ENCODE measurements at places on chromosomes 16 and 17. TPM values are rescaled to one million over a fixed set of nuclear protein-coding genes. Genes with fewer than 3 reads are reported as not detected.

- no peak overlapping the region for H3K27ac ChIP-seq
- H3K4me3 ChIP-seq: no peak overlapping the region
- H3K36me3 ChIP-seq: no peaks in the 10 kb centered on the region
- peaks cover 6% of the 10 kb centered on the region for H3K4me1 ChIP-seq
- H3K27me3 ChIP-seq: no peaks in the 10 kb centered on the region
- no peak for DNase-seq
These were observed 70.9 kb upstream of the SOX9 start for GRCh38 chr17:72049914-72050313.

Gene TBC1D3I
- total RNA-seq: 0.96 TPM

DNA sequence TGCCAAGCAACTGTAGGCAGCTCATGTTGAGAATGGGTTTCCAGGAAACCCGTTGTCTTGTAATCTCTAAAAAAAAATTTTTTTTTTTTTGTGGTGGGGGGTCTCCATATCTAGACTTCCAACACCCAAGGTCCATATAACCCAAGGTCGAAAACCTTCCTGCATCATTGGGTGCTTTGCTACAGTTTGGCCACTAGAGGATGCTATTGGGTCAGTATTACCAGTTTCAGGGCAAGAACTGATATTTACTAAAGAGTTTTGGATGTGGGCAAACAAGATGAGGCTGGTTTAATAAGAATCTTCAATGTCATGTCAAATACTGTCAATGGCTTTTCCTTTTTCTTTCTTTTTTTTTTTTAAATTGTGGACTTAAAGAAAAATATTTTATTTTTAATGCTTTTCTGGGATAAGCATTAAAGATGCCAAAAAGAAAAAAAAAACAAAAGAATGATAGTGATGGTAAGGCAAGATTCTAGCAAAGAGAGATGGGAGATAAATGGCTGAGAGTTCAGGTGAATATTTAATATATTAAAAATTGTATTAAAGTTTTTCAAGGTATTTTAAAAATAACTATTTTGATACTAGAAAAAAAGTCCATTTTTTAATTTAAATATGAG lies 62.2 kb downstream of the DHRS7C start:
- peaks cover 27% of the 10 kb centered on the region for H3K4me1 ChIP-seq
- H3K4me3 ChIP-seq: no peak overlapping the region
- no peak overlapping the region for H3K27ac ChIP-seq
- peaks cover 3% of the 10 kb centered on the region for H3K36me3 ChIP-seq

Gene CCL8
- total RNA-seq: not detected

DNA sequence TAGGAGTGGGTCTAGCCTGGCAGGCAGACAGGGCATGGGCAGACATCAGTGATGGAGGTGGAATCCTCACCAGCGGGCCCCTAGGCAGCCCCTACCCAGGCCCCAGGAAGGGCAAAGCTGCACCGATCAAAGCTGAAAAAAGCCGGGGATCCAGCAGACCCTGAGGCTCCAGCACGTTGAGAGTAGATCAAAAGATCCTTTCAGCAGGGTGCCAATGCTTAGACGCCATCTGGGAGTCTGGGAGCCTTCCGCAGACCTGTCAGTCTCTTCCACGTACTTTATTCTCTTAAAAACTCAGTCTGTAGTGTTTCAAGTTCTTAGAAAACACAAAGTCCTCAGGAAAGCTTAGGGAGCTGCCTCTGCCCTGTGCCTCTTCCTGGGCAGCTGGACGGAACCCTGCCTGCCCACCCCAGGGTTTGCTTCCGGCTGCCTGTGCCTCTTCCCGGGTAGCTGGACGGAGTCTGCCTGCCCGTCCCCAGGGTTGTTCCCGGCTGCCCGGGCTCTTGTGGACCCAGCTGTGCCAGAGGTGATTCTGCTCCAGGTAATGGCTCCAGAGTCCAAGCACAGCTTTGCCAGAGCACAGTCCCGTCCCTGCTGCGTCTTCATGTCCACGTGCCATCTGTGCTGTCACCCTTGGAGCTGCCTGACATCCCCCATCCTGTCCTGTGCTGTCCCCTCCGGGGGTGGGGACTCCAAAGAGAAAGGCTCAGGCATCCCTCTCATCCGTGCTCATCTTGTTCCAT lies 50.8 kb upstream of the PVALEF start:
- no peak overlapping the region for H3K4me3 ChIP-seq
- DNase-seq: no peak
- peaks cover 9% of the 10 kb centered on the region for H3K4me1 ChIP-seq
- no peaks in the 10 kb centered on the region for H3K36me3 ChIP-seq

Gene FOXN1
- total RNA-seq: not detected

DNA sequence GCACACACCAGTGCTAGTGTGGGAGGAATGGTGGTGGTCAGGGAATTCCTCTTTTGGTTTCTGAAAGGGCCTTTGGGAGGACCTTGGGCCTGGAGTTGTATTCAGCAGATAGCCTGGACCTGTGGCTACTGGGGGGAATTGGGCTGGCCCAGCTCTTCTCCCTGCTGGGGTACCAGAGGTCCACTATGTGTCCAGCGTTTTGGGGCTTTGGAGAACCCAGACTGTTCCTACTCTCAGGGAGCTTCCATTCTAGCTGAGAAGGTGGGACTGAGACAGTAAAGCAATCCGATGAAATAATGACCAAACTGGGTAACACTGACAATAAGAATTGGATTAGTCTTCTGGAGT lies 2.4 kb downstream of the EPN3 start:
- no peaks in the 10 kb centered on the region for H3K36me3 ChIP-seq
- H3K27me3 ChIP-seq: peaks cover 61% of the 10 kb centered on the region
- H3K4me3 ChIP-seq: no peak overlapping the region
- H3K4me1 ChIP-seq: peaks cover 20% of the 10 kb centered on the region
- no peak for DNase-seq
- no peak overlapping the region for H3K27ac ChIP-seq

DNA sequence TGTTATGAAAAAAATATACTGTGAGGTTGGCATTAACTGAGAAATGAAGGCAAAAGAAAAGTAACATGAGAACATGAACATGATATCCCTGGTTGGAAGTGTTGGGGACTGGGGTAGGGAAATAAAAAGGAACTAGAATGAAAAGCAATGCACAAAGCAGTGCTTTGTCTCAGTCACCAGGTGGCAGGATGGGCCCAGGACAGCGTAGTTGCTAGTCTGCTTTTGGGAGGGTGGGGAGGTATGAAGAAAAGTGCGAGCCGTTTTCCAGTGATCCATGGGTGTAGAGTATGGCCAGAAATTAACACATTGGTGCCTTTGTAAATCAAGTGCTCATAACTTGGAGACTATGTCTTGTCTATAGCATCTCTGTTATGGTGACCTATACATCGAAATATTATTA lies 662.5 kb upstream of the SALL1 start:
- H3K4me1 ChIP-seq: no peaks in the 10 kb centered on the region
- peaks cover 4% of the 10 kb centered on the region for H3K36me3 ChIP-seq
- DNase-seq: no peak

Gene FLYWCH1
- total RNA-seq: 26.7 TPM

Gene TAT
- not detected for total RNA-seq

- no peak for DNase-seq
- H3K4me1 ChIP-seq: no peaks in the 10 kb centered on the region
- H3K4me3 ChIP-seq: no peak overlapping the region
- no peaks in the 10 kb centered on the region for H3K36me3 ChIP-seq
- no peak overlapping the region for H3K27ac ChIP-seq
These were observed 72.8 kb downstream of the SCNN1B start for GRCh38 chr16:23374721-23375510.

Gene MYH1
- not detected for total RNA-seq

GRCh38 chr17:38703742-38704605 lies 1.1 kb upstream of the MLLT6 start:
- H3K36me3 ChIP-seq: peaks cover 3% of the 10 kb centered on the region
- H3K4me3 ChIP-seq: peak overlapping the region; percentile 94
- H3K27me3 ChIP-seq: peaks cover 55% of the 10 kb centered on the region
- DNase-seq: peak; percentile 72
- peak overlapping the region; percentile 91 for H3K27ac ChIP-seq
- H3K4me1 ChIP-seq: peaks cover 58% of the 10 kb centered on the region

Gene TCAP
- total RNA-seq: 1.9 TPM

GRCh38 chr17:2466931-2467330 lies 44.8 kb downstream of the METTL16 start:
- no peaks in the 10 kb centered on the region for H3K4me1 ChIP-seq
- no peaks in the 10 kb centered on the region for H3K27me3 ChIP-seq
- no peak for DNase-seq
- no peak overlapping the region for H3K27ac ChIP-seq

GRCh38 chr16:81823111-81823510 lies 44.0 kb downstream of the PLCG2 start:
- H3K4me1 ChIP-seq: peaks cover 10% of the 10 kb centered on the region
- no peak overlapping the region for H3K27ac ChIP-seq
- H3K4me3 ChIP-seq: no peak overlapping the region
- DNase-seq: no peak
- no peaks in the 10 kb centered on the region for H3K36me3 ChIP-seq

GRCh38 chr16:12685806-12686205 lies 117.9 kb downstream of the CPPED1 start:
- no peak for DNase-seq
- no peak overlapping the region for H3K4me3 ChIP-seq
- no peaks in the 10 kb centered on the region for H3K4me1 ChIP-seq
- H3K36me3 ChIP-seq: no peaks in the 10 kb centered on the region

Gene CIBAR2
- total RNA-seq: not detected

Gene KRT36
- not detected for total RNA-seq

GRCh38 chr16:52405441-52405840 lies 141.5 kb downstream of the TOX3 start:
- DNase-seq: no peak
- H3K4me1 ChIP-seq: peaks cover 3% of the 10 kb centered on the region
- H3K4me3 ChIP-seq: no peak overlapping the region
- no peaks in the 10 kb centered on the region for H3K36me3 ChIP-seq

DNA sequence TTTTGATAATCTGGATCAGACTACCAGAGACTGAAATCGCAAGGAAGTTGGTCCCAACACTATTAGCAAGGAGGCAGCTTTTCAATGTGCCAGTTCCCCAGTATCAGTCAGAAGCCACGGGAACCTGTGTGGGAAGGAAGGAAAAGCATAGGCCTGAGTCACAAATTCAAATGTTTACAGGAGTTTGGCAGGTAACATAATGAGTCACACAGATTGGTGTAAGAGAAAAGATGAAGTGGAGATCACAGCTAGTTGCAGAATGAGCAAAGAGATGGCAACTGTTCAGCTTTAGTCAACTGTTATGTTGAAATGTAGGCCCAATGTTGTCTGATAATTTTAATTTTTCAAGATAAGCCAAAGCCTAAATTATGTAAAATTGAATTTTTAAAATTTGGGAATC lies 28.1 kb upstream of the ITGA2B start:
- H3K27ac ChIP-seq: no peak overlapping the region
- no peak for DNase-seq
- no peaks in the 10 kb centered on the region for H3K4me1 ChIP-seq
- H3K27me3 ChIP-seq: no peaks in the 10 kb centered on the region
- peaks cover 12% of the 10 kb centered on the region for H3K36me3 ChIP-seq

Gene CRYBA1
- total RNA-seq: 2.4 TPM

DNA sequence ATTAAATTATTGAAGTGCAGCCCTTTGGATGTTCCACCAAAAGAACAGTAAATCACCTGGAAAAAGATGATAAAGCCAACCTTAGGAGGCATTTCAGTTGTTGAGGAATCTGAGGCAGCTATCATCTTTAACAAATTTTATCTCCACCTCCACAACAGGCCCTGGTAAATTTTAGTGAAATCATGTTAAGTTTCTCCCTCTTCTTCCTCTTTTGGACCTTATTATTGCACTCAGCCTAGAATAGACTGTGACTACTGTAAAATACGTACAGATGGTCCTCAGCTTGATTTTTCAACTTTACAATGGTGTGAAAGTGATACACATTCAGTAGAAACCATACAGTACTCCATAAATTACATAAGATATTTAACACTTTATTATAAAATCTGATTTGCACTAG lies 90.3 kb downstream of the USP32 start:
- H3K27me3 ChIP-seq: no peaks in the 10 kb centered on the region
- no peak overlapping the region for H3K27ac ChIP-seq
- peaks cover 10% of the 10 kb centered on the region for H3K4me1 ChIP-seq
- H3K4me3 ChIP-seq: no peak overlapping the region
- no peak for DNase-seq

DNA sequence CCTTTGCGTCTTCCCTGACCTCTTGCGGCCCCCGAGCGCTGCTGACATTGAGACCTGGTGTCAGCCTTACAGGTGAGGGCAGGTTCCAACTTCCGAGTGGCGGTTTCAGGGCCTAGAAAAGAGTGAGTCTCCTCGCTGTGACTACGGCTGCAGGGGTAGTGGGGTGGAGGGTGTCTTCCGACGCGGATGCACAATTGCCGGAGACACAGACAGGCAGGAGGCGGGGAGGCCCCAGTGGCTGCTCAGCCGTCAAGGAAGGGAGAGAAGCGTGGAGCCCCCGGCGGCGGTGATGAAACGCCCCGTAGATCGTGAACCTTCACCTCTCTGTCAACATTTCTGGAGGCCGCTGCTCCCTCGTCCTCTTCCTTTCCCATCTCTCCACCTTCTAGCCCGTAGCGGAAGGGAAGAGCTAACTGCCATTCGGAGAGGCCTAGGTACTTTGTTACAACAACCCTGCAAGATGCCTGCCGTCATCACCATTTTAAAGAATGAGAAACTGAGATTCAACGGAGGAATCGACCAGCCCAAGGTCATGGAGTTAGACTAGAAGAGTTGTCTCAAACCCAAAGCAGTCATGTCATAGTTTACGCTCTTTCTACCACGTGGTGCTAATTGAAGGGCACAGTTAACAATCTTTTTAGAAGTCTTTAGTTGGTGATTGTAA lies 485 bp downstream of the DNAJA3 start:
- peaks cover 5% of the 10 kb centered on the region for H3K36me3 ChIP-seq
- H3K27me3 ChIP-seq: no peaks in the 10 kb centered on the region
- no peak for DNase-seq
- H3K4me3 ChIP-seq: peak overlapping the region; percentile 97

DNA sequence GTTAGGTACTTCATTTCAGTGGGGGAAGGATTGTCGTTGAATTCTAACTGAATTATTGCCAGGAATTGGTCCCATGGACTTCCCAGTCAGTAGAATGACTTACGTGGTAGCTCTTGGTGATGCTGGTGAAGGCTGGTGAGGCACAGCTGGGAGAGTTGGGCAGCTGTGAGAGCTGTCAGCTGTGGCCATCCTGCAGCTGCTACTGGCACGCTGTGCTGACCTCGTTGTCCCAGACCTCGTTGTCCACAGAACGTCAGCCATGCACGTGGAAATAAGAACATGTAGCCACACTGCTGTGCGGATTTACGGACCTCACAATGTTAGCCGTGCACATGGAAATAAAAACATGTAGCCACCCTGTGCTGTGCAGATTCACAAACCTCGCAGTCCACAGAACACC lies 102.3 kb downstream of the NPIPB11 start:
- no peaks in the 10 kb centered on the region for H3K36me3 ChIP-seq
- H3K4me1 ChIP-seq: peaks cover 24% of the 10 kb centered on the region
- DNase-seq: no peak
- no peak overlapping the region for H3K4me3 ChIP-seq
- H3K27me3 ChIP-seq: no peaks in the 10 kb centered on the region

Gene SDR42E2
- not detected for total RNA-seq

DNA sequence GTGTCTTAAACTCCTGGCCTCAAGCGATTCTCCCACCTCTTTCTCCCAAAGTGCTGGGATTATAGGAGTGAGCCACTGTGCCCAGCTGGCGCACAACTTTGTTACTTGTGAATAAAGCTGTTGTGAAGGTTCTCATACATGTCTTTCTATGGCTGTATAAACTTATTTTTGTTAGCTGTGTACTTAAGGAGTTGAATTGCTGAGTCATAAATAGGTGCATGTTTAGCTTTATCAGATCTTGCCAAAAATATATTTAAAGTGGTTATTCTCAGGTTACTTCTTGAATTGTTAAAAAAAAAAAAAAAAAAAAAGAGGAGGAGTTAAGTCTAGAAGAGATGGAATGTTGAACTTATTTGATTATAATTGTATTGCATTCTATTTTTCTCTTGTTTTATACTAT lies 47.6 kb upstream of the IRX3 start:
- DNase-seq: no peak
- peaks cover 10% of the 10 kb centered on the region for H3K27me3 ChIP-seq
- no peaks in the 10 kb centered on the region for H3K36me3 ChIP-seq
- H3K4me3 ChIP-seq: no peak overlapping the region

Measured in neural crest cell (in vitro differentiated cells).